ENCODE measurements at places on chromosomes 6 and 20. TPM values are rescaled to one million over a fixed set of nuclear protein-coding genes. Genes with fewer than 3 reads are reported as not detected.

DNA sequence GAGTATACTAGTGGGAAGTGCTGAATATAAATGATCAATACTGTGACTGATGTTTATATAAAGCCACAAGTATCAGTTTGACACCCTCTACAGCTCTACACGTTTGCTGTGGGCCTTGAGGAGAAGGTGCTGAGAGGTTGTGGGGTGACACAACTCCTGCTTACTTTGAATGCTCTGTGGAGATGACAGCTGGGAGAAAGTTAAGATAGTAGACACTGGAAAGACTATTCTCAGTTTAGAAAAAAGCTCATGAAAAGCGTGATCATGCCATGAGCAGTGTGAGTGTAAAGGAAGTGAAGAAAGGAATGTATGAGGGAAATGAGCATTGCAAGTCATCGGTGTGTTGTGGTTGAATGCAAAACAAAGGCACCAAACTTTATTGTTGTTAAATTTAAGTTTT lies 215.8 kb downstream of the UTRN start:
- no peaks in the 10 kb centered on the region for H3K4me1 ChIP-seq
- H3K27ac ChIP-seq, result no peak overlapping the region
- DNase-seq, result no peak
- H3K36me3 ChIP-seq, result peaks cover 3% of the 10 kb centered on the region
- H3K4me3 ChIP-seq, result no peak overlapping the region
- H3K27me3 ChIP-seq, result no peaks in the 10 kb centered on the region

The CST3 gene
- 852 TPM for total RNA-seq

The PAX1 gene
- total RNA-seq, result not detected

DNA sequence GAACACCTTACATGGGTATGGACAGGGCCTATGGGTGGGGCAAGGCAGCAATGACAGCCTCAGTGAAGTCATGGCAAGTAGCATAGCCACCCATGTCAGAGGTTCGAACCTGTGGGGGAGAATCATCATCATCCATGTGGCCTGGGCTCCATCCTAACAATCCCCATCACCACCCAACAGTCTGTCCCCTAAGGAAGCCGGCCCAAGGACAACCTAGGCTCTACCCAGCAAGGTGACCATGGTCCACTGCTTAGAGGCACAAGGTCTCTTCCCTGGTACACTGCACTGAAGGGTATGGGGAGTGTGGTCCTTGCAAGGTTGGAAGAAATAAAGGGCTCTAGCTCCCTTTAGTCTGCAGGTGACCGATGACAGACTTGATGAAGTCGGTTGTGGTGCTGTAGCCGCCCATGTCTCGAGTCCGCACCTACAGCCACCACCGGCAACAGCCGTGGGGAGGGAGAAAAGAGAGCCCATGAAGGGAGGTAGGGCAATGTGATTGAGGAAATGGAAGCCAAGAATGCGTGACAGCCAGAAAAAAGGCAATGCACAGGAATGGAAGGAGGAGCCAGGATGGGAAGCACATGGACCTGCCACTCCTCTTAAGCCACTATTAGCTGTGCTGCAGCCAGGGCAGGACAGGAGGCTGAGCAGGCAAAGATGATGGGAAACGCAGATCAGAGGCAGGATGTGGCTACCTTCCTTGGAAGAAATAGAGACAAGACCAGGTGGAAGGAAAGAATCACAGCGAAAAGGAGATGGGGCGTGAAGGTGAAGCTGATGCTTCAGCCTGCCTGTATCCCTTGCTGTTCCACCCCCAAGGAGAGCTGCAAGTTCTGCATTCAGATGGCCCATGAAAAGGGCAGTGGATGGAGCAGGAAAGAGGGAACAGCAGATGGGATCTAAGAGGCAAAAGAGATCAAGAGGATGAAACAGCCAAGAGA lies 5.3 kb downstream of the IDH3B start:
- H3K4me1 ChIP-seq, result peaks cover 2% of the 10 kb centered on the region
- H3K27ac ChIP-seq, result no peak overlapping the region
- no peak for DNase-seq
- H3K4me3 ChIP-seq, result no peak overlapping the region
- H3K36me3 ChIP-seq, result peaks cover 82% of the 10 kb centered on the region

GRCh38 chr6:108673153-108673552 lies 112.4 kb downstream of the FOXO3 start:
- H3K4me3 ChIP-seq, result no peak overlapping the region
- peaks cover 30% of the 10 kb centered on the region for H3K4me1 ChIP-seq
- no peaks in the 10 kb centered on the region for H3K27me3 ChIP-seq

GRCh38 chr6:16006681-16007080 lies 122.2 kb upstream of the MYLIP start:
- H3K27me3 ChIP-seq, result no peaks in the 10 kb centered on the region
- no peak for DNase-seq
- no peaks in the 10 kb centered on the region for H3K36me3 ChIP-seq

- peak overlapping the region; percentile 42 for H3K27ac ChIP-seq
- DNase-seq, result no peak
- H3K27me3 ChIP-seq, result no peaks in the 10 kb centered on the region
- H3K36me3 ChIP-seq, result peaks cover 13% of the 10 kb centered on the region
Observed at GRCh38 chr20:19993958-19994669, 23.0 kb upstream of the NAA20 start.

The NRSN1 gene
- not detected for total RNA-seq

The NKX2-2 gene
- not detected for total RNA-seq

DNA sequence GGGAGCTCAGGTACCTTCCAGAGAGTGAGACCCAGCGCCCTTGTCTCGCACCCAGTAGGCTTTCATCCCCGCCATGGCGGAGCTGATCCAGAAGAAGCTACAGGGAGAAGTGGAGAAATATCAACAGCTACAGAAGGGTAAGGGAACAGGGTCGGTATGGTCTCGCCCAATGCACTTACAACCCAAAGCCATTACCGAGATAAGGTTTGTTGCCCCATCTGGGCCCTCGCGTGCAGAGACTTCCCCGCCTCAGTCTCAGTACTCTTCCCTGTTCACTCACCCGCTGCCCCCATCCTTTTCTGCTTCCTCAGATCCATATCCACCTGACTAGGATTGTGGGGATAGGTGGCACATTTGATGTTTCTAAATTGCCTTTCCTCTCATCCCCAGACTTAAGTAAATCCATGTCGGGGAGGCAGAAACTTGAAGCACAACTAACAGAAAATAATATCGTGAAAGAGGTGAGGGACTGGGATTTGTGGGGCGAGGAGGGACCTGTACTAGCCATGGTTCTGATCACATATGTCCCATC lies 449 bp downstream of the PFDN6 start:
- H3K27me3 ChIP-seq, result no peaks in the 10 kb centered on the region
- peak overlapping the region; percentile 89 for H3K4me3 ChIP-seq
- no peak for DNase-seq
- H3K27ac ChIP-seq, result peak overlapping the region; percentile 84

- peak; percentile 92 for DNase-seq
- H3K27ac ChIP-seq, result no peak overlapping the region
- H3K4me3 ChIP-seq, result no peak overlapping the region
- H3K36me3 ChIP-seq, result no peaks in the 10 kb centered on the region
- H3K4me1 ChIP-seq, result peaks cover 10% of the 10 kb centered on the region
Observed at GRCh38 chr20:50054626-50055511, 58.1 kb downstream of the UBE2V1 start.

The PMEPA1 gene
- 30.4 TPM for total RNA-seq

GRCh38 chr20:20138301-20139064 lies 86.2 kb downstream of the CFAP61 start:
- no peaks in the 10 kb centered on the region for H3K27me3 ChIP-seq
- no peak for DNase-seq
- H3K4me3 ChIP-seq, result no peak overlapping the region
- no peaks in the 10 kb centered on the region for H3K36me3 ChIP-seq
- no peak overlapping the region for H3K27ac ChIP-seq

DNA sequence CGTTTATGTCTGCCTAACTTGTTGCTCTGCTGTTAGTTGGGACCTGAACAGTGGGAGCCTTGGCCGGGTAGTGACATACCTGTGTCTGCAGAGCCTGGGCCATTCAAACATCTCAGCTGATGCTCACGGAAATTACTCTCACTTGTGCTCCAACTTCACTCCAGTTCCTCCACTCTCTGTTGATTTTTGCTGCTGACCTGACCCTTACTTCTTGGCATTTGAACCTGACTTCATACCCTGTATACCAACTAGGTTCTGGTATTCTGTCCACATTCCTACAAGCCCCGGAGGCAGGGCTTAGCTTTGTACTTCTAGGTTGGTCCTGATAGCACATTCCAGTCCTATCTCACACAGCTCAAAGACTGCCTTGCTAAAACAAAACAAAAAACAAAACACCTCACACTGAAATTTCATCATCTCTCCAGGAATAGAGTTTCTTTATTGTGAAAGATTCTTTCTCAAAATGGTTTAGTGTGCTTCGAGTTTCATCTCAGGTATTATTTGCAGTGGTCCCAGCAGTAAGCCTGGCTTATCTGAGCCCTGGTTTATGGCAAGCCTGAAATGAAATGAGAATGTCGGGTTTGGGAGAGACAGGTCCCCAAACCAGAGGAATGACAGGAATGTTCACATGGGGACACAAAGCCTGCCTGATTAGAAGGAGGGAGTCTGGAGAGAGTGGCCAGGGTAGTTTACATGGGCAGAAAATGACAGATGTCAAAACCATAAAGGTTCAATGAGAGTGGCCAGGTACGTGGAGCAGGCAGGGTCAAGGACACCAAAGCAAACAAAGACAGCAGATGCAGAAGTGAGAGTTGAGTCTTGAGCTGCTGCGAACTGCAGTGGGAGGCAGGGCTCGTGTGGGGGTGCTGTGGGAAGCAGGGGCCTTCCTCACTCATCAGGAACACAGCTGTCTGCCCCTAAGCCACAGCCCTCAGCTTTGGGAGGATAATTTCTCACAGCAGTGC lies 174.2 kb upstream of the HDAC2 start:
- H3K36me3 ChIP-seq, result no peaks in the 10 kb centered on the region
- H3K4me3 ChIP-seq, result no peak overlapping the region
- no peaks in the 10 kb centered on the region for H3K27me3 ChIP-seq
- no peak overlapping the region for H3K27ac ChIP-seq

DNA sequence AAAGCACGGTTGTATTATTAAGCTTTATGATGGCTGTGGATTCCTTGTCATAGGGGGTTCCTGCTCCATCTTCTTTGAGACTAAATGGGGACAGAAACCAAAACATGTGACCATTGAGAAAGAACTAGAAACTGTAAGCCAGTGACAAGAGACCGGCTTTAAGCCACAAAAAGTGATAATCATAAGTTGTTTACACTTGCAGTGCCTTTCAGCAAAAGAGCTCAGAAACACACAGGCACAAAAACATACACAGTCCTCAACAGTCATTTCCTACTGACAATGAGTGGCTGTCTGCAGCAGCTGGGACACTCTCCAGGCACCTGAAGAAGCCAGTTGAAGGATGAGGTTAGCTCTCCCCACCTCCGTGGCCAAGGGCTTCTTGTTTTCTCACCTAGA lies 20.0 kb upstream of the UBE2J1 start:
- H3K27me3 ChIP-seq, result no peaks in the 10 kb centered on the region
- DNase-seq, result no peak
- H3K4me1 ChIP-seq, result peaks cover 4% of the 10 kb centered on the region
- H3K4me3 ChIP-seq, result no peak overlapping the region
- H3K36me3 ChIP-seq, result no peaks in the 10 kb centered on the region

The SAPCD1 gene
- total RNA-seq, result 6.5 TPM

DNA sequence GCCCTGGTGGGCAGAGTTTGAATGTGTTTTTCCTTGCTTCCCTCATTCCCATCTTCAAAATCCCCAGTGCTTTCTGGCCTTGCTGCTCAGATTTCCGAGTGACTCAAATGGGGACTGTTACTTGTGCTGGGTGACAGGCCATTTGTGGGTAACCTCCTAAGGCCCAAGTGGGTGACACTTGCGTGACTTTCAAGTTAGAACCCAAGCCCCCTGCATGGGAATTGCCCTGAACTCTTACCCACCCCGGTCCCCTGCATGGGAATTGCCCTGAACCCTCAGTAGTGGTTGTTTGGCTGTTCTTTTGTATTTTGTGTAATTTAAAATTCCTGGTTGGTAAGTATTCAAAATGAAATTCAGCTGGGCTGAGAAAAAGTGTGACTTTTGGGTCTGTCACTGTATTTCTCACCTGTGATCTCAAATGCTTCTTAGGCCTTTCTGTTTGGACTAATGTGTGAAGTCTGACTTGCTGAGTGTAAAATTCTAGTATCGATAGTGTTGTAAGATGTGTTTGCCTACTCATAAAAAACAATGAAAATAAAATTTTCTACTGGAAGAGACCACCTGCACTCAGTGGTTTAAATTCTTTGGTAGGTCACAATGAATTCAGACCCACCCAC lies 12.4 kb upstream of the RBM38 start:
- DNase-seq, result no peak
- peaks cover 2% of the 10 kb centered on the region for H3K36me3 ChIP-seq
- H3K4me3 ChIP-seq, result no peak overlapping the region

The CAGE1 gene
- total RNA-seq, result not detected

- no peaks in the 10 kb centered on the region for H3K27me3 ChIP-seq
- H3K4me3 ChIP-seq, result no peak overlapping the region
- H3K27ac ChIP-seq, result no peak overlapping the region
- no peak for DNase-seq
- no peaks in the 10 kb centered on the region for H3K4me1 ChIP-seq
Observed at GRCh38 chr6:162119341-162119740, 608.2 kb downstream of the PRKN start.

The RPP40 gene
- total RNA-seq, result 3.7 TPM

DNA sequence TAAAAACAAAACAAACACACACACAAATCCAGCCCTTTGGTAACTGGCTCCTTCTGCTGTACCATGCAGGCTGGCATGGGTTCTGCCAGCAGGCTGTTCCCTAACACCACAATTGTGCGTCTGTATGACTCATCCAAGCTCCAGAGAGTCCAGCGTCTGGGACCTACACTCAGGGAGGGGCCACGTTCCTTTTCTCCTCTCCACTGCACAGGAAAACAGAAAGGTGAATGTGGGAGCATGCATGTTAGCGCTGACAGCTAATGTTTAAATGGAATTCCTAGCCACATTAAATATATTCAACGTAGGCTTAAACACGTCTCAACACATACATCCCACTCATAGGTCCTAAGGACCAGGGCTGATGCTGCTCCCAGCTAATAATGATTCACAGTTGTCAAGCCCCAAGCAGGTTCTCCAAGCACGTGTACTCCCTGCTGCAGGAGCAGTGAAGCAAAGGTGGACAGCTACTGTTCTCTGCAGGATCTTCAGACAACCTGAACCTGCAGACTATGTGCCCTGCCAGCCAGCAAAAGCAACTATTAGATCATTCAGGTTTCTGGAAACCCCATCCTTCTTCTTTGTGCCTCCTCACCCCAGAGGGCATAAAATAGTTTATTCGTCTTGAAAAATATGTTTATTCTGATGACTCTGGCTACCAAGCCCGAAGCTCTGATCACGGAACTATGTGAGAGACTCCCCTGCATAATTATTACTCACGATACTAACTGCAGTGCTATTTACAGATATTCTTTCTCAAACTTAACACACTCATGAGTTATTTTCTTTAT lies 20.9 kb downstream of the MAP1LC3A start:
- peaks cover 3% of the 10 kb centered on the region for H3K4me1 ChIP-seq
- no peak overlapping the region for H3K4me3 ChIP-seq
- H3K27me3 ChIP-seq, result no peaks in the 10 kb centered on the region

Measured in kidney (tissue), 22 donors.